ENCODE measurements at places on chromosomes 2 and 18.

GRCh38 chr18:48797841-48798255 lies 152.9 kb downstream of the SMAD7 start:
- no peak for DNase-seq

- no peak for DNase-seq
These were observed 62.7 kb upstream of the CYTIP start for GRCh38 chr2:157506586-157506985.

GRCh38 chr2:223976635-223977226 lies 19.5 kb downstream of the MRPL44 start:
- DNase-seq = no peak

DNA sequence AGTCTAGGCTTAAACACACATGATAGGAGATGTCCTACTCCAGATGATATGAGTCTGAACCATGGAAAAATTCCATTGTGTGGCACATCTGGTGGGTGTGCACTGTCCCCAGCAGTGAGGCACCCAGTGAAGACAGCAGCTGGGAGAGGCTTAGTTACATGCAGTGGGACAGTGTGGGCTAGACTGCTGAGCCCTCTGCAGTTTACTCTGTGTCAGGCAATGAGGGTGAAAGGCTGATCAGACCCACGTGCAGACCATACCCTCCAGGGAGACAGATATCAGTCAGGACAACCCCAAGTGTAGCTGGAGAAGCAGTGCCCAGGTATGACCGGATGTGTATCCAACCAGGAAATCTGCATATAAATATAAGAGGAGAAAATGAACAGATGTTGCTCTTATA lies 13.4 kb downstream of the IL37 start:
- no peak for DNase-seq

DNA sequence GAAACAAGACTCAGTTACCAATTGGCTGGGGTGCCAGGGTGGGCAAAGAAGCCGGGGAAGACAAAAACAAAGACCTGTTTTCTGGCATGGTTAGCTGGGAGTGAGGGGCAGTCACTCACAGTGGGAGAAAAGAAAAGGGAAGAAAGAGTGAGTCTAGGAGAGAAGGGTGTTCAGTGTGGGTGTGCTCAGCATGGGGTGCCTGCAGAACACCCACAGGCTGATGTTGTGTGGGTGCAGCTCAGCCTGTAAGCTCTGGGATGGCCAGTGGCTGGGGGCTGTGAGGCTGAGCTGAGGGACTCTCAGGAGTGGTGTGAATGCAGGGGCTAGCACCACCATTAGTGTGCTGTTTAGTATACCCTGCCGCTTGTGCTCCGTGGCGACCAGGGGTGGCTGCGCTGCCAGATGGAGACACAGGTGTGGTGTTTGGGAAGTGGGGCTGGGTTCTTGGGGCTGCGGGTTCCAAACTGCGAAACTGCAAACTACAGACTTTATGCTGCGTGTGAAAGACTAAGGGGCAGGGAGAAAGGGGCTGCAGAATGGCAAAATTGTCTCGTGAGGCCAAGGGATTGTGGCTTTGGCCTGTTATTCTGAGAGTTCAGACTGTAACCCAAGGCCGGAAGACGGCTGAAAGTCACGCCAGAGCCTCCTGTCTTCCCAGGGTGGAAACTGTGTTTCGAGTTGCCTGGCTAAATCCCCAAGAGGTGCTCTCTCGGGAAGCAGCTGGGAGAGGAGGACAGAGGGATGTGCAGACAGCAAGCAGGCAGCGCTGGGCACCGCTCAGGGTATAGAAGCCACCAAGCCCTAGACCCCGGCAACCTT lies 156.3 kb downstream of the TTC32 start:
- no peak for DNase-seq

DNA sequence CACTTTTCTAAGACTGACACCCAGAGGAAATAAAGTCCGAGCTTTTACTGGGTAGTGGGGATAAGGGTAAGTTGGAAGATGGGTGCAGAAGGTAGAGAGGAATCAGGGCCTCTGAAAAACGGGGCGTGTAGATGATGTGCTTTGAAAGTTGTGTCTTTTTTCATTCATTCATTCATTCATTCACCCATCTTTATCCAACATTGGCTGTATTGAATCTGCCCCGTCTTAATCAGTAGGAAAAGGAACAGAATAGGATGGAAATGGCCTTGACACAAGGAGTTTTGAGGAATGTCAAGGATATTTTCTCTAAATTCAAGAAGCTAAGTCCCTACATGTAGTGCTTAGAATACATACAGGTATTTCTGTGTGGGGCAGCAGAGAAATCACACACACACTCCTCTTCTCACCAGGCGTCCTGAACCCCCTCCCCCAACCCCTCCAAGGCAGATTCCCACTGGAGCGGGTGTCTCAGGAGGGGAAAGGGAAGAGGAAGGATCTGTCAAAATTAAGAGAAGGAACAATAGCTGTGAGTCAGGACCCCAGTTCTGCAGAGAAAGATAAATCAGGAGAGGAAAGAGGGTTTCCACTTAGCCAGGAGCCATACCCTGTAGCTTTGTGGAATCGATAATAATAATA lies 13.9 kb downstream of the DYSF start:
- DNase-seq = no peak

DNA sequence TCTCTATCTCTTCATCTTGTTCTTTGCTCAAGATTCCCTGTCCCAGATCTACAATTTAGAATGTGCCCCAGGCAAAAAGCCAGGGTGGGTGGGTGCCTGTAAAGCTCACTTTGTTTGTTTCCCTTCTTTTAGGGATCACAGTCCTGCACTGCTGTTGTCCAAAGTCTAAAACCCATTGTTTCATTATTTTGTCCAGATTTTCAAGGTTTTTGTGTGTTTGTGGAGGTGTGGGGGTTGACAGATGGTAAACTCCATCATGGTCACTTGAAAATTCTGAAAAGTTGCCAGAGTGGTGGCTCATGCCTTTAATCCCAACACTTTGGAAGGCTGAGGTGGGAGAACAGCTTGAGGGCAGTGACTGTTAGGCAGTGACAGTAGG lies 41.5 kb downstream of the YES1 start:
- DNase-seq = no peak

DNA sequence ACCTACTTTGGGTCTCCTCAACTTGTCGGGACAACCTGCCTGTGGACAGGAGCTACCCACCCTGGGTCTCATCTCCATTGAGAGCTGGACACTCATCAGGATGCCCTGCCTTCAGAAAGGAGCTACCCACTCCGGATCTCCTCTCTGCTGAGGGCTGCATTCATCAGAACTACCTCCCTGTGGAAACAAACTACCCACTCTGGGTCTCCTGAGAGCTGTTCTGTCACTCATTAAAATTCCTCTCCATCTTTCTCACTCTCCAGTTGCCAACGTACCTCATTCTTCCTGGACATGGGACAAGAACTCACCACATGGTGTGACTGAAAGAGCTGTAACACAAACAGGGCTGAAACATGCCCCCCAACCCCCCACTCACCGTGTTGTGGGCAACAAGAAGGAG lies 22.5 kb upstream of the UBE2F start:
- no peak for DNase-seq

DNA sequence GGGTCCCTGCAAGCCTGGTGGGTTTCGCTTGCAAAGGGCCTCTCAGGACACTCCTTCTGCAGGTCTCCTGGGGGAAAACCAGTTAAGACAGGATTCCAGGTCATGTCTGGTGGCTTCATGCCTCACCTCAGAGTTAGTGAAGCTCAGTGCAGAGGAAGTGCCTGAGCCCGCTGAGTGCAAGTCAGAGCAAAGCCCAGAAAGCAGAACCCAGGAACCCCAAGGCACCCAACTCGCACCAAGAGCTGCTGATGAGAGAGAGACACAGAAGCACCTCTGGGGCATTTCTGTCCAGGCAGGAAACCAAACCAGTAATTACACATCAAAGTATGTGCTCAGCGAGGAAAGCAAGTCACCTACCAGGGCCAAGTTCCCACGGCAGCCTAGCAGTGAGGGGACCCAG lies 78.4 kb downstream of the ARHGEF4 start:
- no peak for DNase-seq

- DNase-seq = no peak
These were observed 145.6 kb downstream of the AGAP1 start for GRCh38 chr2:235639428-235639773.

DNA sequence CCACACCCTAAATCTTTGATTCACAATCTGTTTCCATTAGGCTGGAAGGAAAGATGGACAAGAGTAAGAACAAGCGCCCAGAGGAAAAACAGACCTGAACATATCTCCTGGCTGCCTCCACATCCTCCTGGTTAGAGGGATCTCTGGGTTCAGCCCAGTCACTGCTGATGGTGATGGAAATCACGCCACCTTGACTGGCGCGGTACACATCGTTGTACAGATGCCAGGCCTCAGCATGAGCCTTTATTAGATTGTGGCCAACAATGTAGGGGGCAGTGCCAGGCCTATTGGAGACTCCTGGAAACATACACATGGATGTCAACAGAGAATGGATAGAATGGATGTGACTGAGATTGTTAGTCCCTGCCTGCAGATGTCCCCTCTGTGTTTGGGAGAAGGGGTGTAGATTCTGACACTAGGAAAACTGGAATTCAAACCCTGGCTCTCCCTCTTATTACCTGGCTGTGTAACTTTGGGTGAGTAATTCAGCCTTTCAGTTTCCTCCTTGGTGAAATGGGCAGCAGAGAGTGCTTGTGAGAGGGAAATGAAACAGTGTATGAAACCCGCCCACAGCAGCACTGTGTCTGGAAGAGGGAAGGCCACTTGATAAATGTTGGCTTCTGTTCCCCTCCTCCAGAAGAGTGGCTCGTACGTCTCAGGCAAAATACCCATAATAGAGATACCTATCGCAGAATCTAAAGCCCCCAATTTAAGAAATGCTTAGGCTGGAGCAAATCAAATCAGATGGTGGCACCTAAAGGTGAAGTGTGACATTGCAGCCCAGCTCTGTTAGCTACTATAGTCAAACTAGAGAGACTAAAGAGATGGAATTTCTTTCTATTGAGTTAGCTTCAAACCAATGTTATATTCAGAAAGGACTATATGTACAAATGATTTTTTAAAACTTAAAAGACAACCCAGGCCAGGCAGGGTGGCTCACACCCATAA lies 36.2 kb downstream of the LCT start:
- DNase-seq = no peak

- DNase-seq = no peak
These were observed 15.5 kb upstream of the SP100 start for GRCh38 chr2:230400454-230400853.

- no peak for DNase-seq
These were observed 797 bp downstream of the ANO7 start for GRCh38 chr2:241189093-241189855.

DNA sequence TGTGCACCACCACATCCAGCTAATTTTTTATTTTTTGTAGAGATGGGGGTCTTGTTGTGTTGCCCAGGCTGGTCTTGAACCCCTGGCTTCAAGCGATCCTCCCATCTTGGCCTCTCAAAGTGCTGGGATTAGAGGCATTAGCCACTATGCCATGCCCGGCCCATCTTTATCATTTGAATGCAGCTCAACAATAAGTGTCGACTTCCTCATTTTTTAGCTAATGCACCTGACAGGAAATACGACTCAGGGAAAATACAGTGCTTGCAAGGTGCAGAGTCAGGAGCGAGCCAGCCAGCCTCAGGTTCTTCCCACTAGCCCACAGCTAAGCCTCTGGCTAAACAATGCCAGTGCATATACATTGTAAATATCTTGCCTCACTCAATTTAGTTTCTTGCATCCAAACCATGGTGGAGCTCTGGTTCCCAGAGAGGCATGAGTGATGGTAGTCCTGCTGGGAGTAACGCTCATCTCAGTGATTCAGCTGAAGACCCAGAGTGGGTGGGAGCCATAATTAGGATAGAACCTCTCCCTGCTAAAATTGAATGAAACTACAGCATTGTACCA lies 135.0 kb downstream of the TGIF1 start:
- DNase-seq = no peak

GRCh38 chr2:2536416-2537056 lies 205.5 kb upstream of the MYT1L start:
- no peak for DNase-seq

DNA sequence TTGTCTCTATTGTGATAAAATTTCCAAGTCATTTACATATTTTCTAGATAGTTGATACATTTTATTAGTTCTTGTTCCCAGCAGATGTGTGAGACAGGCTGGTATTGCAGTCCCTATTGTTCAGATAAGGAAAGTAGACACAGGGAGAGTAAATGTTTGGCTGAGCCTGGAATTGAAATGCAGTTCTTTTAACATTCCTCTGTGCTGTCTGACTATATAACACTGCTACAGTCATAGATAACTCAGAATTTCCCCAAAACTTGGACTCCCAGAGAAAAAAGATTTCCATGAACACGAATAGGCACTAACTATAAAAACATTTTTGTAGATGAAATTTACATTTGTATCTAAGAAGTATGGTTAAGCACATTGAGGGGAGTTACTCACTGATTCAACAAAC lies 71.4 kb downstream of the PLCL1 start:
- DNase-seq = no peak

DNA sequence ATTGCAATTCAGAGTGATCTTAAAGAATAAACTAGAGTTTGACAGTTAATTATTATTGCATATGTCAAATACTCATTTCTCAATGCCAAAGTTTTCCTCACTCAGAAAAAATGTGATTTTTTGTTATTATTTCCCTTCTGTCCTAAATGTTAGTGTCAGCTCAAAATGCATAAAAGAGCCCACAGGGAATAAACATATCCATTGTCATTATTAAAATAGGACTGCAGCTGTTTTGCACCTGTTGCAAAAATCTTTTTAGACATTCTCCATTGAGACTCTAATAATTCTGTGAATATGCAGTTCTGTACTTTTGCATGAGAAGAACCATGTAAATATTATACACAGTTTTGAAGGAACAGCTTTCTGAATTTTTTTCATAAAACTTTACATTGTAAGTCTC lies 540.0 kb upstream of the SLC39A10 start:
- DNase-seq = no peak

- no peak for DNase-seq
These were observed 54.4 kb downstream of the SMAD7 start for GRCh38 chr18:48896326-48896874.

DNA sequence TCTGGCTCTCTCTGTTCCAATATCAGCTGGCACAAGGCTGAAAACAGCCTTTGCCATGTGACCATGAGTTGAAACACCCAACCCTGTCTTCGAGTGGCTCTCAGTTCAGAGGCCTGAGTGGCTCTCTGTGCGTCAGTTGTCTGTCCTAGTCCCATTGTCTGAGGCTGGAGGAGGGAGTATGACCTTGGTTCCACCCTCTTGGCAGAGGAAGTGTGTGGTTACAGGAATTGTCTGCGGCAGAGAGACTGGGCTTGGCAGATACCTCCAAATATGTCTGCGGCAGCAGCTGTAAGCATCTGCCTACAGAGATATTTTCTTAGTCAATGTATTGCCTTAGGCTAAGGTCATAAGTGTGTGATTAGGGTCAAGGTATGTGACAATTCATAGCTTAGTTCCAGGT lies 32.6 kb downstream of the CNGA3 start:
- no peak for DNase-seq
